CD14-positive monocyte (primary cell): ENCODE measurements at places on chromosomes 3 and 15.
A peak's percentile ranks its signal among the peaks of the same experiment; 100 is the strongest.

- H3K27me3 ChIP-seq: no peaks in the 10 kb centered on the region
- H3K4me1 ChIP-seq: no peaks in the 10 kb centered on the region
- DNase-seq: no peak
- H3K27ac ChIP-seq: no peak overlapping the region
- no peaks in the 10 kb centered on the region for H3K36me3 ChIP-seq
Observed at GRCh38 chr3:118527514-118528044, 507.1 kb downstream of the IGSF11 start.

- peaks cover 7% of the 10 kb centered on the region for H3K27me3 ChIP-seq
- H3K4me1 ChIP-seq: no peaks in the 10 kb centered on the region
- no peaks in the 10 kb centered on the region for H3K36me3 ChIP-seq
Observed at GRCh38 chr3:134300520-134300919, 49.9 kb upstream of the RYK start.

- no peak overlapping the region for H3K4me3 ChIP-seq
- no peaks in the 10 kb centered on the region for H3K4me1 ChIP-seq
- H3K27ac ChIP-seq: no peak overlapping the region
- DNase-seq: no peak
- H3K27me3 ChIP-seq: no peaks in the 10 kb centered on the region
Observed at GRCh38 chr3:159971311-159971710, 17.3 kb upstream of the IL12A start.

- H3K27ac ChIP-seq: no peak overlapping the region
- no peak overlapping the region for H3K4me3 ChIP-seq
- no peaks in the 10 kb centered on the region for H3K4me1 ChIP-seq
- DNase-seq: no peak
- no peaks in the 10 kb centered on the region for H3K36me3 ChIP-seq
- no peaks in the 10 kb centered on the region for H3K27me3 ChIP-seq
Observed at GRCh38 chr3:113285226-113285625, 73.9 kb downstream of the BOC start.

GRCh38 chr3:16802389-16802788 is 82.4 kb upstream of the PLCL2 start:
- peak; percentile 40 for DNase-seq
- H3K36me3 ChIP-seq: no peaks in the 10 kb centered on the region
- no peak overlapping the region for H3K4me3 ChIP-seq
- peak overlapping the region; percentile 68 for H3K27ac ChIP-seq
- peaks cover 73% of the 10 kb centered on the region for H3K4me1 ChIP-seq

DNA sequence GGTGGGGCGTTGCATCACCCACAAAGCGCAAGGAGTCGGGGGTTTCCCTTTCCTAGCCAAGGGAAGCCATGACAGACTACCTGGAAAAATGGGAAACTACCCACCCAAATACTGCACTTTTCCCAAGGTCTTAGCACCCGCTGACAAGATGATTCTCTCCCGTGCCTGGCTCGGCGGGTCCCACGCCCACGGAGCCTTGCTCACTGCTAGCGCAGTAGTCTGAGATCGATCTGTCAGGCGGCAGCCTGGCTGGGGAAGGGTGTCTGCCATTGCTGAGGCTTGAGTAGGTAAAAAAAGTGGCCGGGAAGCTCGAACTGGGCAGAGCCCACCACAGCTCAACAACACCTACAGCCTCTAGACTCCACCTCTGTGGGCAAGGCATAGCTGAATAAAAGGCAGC is 112.9 kb downstream of the GSK3B start:
- no peak for DNase-seq
- H3K27ac ChIP-seq: no peak overlapping the region
- H3K36me3 ChIP-seq: peaks cover 24% of the 10 kb centered on the region
- no peak overlapping the region for H3K4me3 ChIP-seq

- H3K36me3 ChIP-seq: no peaks in the 10 kb centered on the region
- H3K4me1 ChIP-seq: peaks cover 11% of the 10 kb centered on the region
- H3K27me3 ChIP-seq: no peaks in the 10 kb centered on the region
- DNase-seq: no peak
- H3K27ac ChIP-seq: no peak overlapping the region
Observed at GRCh38 chr15:68620721-68621527, 42.1 kb downstream of the CORO2B start.

GRCh38 chr3:149252272-149252671 is 30.6 kb upstream of the CP start:
- no peaks in the 10 kb centered on the region for H3K27me3 ChIP-seq
- no peaks in the 10 kb centered on the region for H3K36me3 ChIP-seq
- no peak overlapping the region for H3K4me3 ChIP-seq
- no peak overlapping the region for H3K27ac ChIP-seq
